ENCODE measurements at places on chromosomes 3 and 15.

- no peaks in the 10 kb centered on the region for H3K36me3 ChIP-seq
- no peak overlapping the region for H3K27ac ChIP-seq
- no peak overlapping the region for H3K4me3 ChIP-seq
- H3K4me1 ChIP-seq = no peaks in the 10 kb centered on the region
- H3K27me3 ChIP-seq = no peaks in the 10 kb centered on the region
Measured at GRCh38 chr15:25740383-25741255, 122.5 kb downstream of the ATP10A start.

GRCh38 chr3:63067999-63068645, 192.9 kb upstream of the CADPS start:
- H3K27ac ChIP-seq = no peak overlapping the region
- H3K4me3 ChIP-seq = no peak overlapping the region
- peaks cover 36% of the 10 kb centered on the region for H3K27me3 ChIP-seq
- DNase-seq = peak; percentile 69

DNA sequence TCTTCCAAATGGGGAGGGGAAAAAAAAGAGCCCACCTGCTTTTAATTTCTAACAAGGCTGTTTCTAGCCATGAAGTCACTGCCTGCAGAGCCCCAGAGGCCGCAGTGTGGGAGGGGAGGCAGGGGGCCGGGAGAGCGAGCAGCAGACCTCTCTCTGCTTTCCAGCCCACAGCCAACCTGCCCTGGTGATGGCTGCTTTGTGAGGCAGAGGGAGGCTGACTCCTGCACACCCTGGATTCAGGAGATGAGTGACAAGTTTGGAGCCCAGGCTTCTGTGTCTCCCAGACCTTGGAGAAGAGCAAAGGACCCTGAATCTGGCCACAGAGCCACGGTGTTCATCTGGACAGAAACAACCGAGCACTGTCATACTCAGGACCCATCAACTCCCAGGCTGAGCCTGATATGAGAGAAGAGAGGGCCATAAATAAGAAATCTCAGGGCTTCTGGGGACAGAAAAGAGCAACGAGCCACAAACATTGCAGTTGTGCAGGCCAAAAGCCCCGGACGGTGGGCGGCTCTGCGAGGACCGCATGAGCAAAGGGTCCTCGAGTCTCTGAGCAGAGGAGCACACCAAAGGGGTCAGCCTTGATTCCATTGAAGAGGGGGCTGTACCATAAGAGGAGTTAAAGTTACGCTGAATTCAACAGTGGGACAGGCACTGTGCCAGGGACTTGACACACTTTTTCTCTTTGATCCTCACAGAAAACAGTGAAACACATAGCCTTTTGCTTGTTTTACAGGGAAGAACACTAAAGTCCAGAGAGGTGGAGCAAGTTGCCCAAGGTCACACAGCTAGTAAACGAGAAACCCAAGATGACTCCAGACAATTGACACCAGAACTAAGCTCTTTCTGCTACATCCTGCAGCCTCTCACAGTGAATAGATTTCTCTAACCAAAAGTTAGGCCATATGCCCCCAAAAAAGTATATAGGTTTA, 97.2 kb downstream of the SEMA5B start:
- no peaks in the 10 kb centered on the region for H3K27me3 ChIP-seq
- peaks cover 35% of the 10 kb centered on the region for H3K4me1 ChIP-seq
- H3K36me3 ChIP-seq = no peaks in the 10 kb centered on the region
- no peak overlapping the region for H3K4me3 ChIP-seq
- H3K27ac ChIP-seq = peak overlapping the region; percentile 74

DNA sequence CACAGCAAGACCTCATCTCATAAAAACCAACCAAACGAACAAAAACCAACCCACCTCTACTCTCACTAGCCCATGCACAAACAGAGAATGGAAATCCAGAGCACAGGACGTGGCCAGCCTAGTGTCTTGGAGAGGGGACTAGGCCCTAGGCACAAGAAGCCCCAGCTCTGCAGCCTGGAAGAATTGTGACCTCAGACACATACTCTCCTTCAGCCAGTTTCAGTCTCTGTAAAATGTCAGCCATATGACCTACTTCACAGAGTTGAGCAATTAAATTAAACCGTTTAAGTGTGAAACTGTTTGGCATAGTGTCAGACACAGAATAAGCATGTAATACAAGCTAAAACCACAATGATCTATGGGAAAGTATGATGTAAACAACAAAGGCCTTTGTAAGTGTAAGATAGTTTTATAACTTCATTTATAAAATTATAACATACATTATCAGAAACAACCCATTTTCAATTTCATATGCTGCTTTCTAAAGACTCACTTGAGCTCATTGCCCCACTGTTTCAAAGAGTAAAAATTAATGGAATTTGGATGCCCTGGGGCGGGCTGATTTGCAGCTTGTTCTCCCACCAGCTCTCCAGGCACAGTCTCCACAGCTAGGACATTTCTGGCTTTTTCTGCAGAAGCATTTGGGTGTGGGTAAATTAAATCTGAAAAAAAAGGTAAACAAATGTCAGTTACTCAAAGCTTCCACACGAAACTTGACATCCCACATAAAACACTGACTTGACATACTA, 32.9 kb downstream of the TBC1D2B start:
- peak; percentile 34 for DNase-seq
- no peak overlapping the region for H3K4me3 ChIP-seq
- H3K4me1 ChIP-seq = peaks cover 31% of the 10 kb centered on the region
- no peaks in the 10 kb centered on the region for H3K27me3 ChIP-seq

GRCh38 chr3:105394177-105394576, 27.5 kb downstream of the ALCAM start:
- peaks cover 6% of the 10 kb centered on the region for H3K4me1 ChIP-seq
- no peak overlapping the region for H3K27ac ChIP-seq
- H3K36me3 ChIP-seq = no peaks in the 10 kb centered on the region
- no peak overlapping the region for H3K4me3 ChIP-seq
- peak; percentile 61 for DNase-seq

- peaks cover 57% of the 10 kb centered on the region for H3K27me3 ChIP-seq
- no peak overlapping the region for H3K4me3 ChIP-seq
- no peaks in the 10 kb centered on the region for H3K4me1 ChIP-seq
- no peak overlapping the region for H3K27ac ChIP-seq
- no peak for DNase-seq
Measured at GRCh38 chr15:98616397-98616796, 31.9 kb upstream of the IGF1R start.

GRCh38 chr3:122576174-122576940, 1.1 kb upstream of the PARP15 start:
- H3K4me3 ChIP-seq = no peak overlapping the region
- peaks cover 6% of the 10 kb centered on the region for H3K4me1 ChIP-seq
- H3K36me3 ChIP-seq = peaks cover 18% of the 10 kb centered on the region

DNA sequence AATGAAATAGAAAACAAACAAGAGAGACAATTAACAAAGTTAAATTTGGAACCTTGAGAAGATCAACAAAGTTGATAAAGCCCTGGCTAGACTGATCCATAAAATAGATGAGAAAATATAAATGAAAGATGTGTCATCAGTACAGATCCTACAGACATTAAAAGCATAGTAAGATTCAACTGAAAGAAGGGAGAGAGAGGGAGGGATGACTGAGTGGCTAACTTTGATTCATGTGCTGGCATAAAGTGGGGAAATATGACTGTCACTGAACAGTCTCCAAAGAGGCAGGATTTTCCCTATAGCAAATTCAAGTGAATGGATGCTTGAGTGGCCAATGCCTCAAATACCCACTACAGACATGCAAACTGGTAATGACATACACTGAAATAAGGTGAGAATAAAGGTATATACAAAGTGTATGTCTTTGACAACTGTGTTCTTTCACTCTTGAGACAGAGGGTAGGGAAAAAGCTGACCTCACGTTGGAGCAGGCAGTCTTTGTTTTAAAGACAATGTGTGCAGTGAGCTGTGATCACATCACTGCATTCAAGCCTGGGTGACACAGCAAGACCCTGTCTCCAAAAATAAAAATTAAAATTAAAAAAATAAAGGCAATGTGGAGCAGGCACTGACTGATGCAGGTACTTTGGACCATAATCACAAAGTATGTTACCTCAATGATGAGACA, 35.9 kb upstream of the CHD2 start:
- no peak overlapping the region for H3K4me3 ChIP-seq
- no peaks in the 10 kb centered on the region for H3K36me3 ChIP-seq
- no peak for DNase-seq
- peaks cover 5% of the 10 kb centered on the region for H3K4me1 ChIP-seq
